AML-193 (cell line): ENCODE measurements at places on chromosomes 16 and 17.

DNA sequence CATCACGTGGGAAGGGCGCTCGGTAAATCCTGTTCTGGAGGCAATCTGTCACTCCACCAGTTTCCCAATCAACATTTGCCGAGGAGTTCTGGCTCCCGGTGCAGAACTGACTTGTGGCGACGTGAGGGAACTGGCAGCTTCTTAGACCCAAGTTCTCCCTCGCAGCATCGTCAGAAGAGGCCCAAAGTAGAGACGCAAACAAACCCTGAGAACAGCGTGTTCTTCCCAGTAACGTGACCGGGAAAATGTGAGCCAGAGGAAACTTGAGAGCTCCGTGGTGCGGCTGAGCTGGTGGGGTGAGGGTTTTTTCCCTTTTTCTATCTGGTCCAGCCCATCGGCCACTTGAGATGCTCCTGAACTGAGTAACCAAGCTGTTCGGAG is 158.9 kb upstream of the CACNG5 start:
- no peak for DNase-seq

- DNase-seq: no peak
Measured at GRCh38 chr17:7840441-7840840, 6.4 kb downstream of the KDM6B start.

DNA sequence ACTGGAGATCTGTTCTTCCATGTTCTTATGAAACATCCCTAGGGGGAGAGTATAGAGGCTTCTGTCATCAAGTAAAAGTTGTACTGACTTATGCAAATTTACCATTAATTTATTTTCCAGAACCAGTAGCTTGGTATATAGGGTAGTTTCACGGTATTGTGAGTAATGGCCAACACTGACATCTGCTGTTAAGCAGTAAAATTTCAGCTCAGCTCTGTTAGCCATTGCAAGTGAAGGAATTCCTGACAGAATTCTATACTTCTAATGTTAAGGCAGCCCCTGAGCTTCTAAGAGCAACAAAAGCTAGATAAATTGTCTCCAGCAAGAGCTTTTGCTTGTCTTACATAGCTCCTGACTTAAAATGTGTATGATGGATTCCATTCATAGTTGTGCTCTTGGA is 613.5 kb upstream of the C16orf82 start:
- no peak for DNase-seq

- DNase-seq: no peak
Measured at GRCh38 chr17:17507465-17508011, 11.3 kb upstream of the RASD1 start.

GRCh38 chr17:74785981-74786360 is 9.8 kb upstream of the NAT9 start:
- DNase-seq: no peak

DNA sequence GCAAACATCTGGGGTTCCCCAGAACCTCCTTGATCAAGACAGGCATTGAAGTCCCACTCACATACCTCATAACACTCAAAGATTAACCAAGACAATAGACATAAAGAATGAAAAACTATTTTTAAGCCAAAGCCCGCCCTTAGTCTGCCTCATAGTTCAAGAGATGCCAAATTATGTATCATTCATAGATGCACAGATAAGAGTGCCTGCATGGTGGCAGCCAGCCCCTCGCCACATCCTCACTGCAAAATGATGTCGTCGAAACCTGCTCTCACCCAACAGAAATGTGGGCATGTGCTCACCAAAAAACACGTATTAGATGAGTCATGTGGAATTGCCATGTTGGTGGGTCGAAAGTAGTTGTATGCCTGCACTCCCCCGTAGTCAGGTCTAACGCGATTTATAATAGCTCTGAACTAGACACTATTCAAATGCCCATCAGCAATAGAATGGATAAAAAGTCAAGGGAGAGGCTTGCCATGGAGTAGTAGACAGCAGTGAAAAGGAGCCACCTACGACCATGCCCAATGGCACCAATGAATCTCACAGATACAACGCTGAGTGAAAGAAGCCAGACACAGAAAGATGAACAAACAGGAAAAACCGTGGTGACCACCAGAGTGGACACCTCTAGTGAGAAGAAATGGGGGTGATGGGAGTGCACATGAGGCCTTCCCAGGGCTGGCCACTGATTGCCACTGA is 64.8 kb downstream of the C16orf95 start:
- DNase-seq: no peak
